IPS-NIHi11 (cell line): ENCODE measurements at places on chromosomes 12 and 14.

DNA sequence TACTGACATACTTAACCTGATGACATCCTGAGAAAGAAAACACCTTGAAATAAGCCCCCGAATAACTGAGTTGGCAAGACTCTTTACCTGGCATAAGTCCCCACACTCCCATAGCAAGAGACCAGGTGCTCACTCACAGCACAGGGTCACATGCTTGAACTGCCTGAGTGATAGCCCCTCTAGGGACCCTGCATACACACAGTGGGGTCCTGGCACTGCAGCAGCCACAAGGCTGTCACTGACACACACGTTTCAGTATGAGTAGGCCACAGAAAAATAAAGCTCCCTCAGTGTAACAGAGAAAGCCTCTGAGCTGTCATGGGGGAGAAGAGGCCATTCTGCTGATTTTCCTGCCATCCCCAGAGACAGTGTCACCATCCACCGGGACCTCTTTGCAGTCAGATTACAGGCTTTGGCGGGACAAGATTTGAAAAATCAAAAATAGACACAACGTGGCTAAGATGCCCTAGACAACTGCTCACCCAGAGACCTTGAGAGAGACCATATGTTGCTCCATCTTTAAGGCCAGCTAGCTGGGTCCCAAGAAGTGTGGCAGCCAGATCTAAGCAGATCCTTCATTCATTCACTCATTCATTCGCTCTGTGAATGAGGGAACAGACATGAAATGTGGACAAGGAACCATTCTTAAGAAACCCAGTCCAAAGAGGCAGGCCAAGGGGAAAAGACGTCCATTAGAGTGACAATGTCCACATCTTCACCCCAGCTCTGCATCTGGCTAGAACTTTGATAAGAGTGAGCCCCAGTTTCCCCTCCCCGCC, 1.6 kb downstream of the SCARB1 start:
- no peak for DNase-seq

DNA sequence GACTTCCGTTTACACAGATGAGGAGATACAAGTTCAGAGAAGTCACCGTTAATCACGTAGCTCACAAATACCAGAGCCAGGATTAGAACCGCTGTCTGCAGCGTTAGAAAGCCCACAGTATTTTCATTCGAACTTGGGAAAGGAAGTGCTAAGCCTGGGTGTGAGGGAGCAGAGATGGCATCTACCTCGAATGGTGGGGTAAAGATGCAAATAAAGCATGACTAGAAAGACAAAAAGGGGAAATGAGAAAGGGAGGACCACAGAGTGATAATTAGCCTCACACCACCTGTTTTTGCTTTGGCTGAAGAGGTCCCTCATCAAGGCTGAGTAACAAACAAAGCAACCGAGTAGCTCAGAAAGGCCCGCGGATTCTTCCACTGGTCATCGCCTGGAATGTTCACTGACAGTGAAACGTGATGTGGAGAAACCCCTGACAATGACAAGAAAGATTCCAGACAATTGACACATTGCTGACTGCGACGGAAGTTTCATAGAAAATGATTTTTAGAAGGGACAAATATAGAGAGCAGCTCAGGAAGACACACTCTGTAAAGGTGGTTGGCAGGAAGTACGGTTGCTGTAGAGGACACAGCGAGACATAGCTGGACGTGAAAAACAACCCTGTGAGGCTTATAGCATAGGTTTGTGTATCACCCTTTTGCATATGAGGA, 31.5 kb upstream of the BHLHE41 start:
- DNase-seq = no peak

DNA sequence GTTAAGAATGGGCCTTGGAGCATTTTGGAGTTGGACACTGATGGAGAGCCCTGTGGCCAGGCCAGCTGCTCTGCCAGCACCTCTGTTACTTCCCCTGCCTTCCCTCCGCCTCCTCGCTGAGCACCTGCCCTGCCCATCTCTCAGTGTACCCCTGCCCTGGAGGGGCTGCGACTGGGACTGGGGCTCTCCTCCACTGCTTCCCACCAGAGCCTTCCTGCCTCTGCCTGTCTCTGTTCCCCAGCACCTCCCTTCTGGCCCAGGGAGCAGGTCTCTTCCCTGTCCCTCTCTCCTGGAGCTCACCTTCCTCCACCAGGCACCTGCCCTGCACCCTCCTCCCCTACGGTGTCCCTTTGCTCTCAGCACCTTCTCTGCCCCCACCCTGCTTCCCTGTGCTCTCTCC, 62.1 kb downstream of the WDR20 start:
- DNase-seq = no peak

- DNase-seq = no peak
Measured at GRCh38 chr14:68544081-68544892, 248.6 kb downstream of the ZFP36L1 start.

DNA sequence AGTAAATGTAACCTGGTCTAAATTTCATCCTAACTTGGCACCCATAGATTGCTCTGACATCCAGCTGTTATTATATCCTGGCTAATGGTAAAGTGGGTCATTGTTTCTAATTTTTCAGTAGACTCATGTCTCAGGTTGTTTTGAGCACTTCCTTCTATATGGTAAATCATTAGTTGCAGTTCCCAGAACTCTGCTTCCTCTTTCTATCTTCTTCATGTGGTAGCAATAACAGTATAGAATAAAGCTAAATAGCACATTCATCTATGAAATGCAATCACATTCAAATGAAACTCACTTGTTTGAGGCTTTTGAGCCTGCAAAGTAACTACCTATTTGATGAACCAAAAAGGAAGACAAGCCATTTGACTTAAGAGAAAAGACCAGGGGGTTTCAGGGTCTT, 65.1 kb upstream of the GZMB start:
- DNase-seq = no peak

DNA sequence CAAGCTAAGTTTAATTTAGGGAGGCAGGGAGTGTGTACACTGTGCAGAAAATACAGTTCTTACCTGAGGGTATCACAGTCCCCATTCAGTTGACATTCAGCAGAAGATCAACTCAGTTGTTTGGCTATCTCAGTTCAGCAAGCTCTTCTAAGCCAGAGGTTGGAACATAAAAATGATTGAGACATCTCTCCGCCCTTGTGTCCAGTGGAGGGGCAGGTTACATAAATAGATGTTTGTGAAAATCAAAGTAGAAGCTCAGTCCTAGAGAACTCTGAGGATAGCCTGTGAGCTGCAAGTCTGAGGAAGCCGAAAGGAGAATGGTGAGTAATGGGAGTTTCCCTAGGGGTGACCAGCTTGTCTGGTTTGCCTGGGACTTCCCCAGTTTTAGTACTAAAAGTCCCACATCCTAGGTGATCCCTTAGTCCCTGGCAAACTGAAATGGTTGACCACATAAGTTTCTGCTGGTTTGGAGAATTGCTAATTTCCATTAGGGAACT, 251.4 kb upstream of the ATP2B1 start:
- no peak for DNase-seq

DNA sequence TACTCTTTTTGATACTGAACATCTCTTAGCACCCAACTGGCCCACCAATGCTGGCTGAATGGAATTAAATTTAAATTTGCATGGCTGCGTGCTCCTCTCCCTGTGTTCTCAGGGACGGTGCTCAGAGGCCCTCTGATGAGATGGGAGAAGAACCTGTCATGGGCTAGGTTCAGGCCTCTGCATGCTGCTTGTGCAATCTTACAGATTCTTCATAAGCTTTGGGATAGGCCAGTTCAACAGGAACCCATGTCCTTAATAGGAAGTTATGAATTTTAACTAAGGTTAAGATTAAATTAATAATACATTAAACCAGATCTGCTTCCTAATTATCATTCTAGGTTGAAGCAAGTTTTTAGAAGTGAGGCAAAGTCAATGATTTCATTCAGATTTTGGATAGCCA, 119.7 kb upstream of the LRIG3 start:
- DNase-seq = no peak

DNA sequence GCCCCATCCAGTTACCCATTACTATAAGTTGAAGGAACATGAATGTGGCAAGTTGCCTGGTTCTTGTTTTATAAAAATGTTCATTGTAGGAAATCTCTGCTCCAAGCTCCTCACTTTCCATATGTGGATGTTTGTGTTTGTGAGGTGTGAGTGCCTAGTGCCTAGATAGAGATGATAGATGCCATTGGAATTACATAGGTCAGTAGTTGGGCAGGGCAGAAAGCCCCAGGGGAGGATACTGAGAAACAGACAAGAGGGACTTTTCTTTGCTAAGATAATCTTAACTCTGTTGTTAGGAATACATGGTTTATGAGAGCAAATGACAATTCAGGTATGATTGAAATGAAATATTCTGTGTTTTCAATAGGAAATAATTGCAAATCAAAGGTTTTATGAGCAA, 226.3 kb upstream of the GRIP1 start:
- DNase-seq = no peak

DNA sequence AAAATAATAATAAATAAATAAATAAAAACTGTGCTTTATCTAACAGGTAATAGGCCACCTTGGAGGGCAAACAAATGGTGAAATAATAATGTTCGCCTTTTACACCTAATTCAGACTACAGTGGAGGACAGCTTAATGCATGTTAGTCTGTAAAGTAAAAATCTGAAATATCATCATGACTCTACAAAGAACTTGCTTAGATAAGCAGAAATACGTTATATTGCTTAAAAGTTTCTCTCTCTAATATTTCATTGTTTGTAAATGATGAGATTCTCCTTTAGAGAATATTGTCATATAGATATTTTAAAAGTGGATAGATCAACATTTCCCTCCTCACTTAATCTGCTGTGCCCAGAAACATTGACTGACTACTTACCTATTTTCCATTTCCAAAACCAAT, 98.7 kb upstream of the PDZRN4 start:
- DNase-seq = no peak

- no peak for DNase-seq
Measured at GRCh38 chr14:92443741-92444140, 69.8 kb upstream of the RIN3 start.

DNA sequence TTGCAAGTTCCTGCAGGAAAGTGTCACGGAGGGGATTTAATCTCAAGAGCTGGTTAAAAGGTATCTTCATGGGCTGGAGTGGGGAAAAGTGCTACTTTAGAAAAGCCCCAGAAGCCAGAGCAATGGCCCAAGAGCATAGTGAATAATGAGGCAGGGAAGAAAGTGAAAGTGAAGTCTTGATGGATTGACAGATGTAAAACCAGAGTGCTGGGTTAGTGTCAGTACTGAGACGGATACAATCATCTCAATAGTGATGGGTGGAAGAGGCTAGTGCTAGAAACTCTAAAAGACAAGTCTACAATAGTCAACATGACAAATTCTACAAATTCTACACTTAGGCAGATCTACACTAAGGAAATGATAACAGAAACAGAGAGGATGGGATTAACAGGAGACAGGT, 68.1 kb downstream of the CIT start:
- no peak for DNase-seq

DNA sequence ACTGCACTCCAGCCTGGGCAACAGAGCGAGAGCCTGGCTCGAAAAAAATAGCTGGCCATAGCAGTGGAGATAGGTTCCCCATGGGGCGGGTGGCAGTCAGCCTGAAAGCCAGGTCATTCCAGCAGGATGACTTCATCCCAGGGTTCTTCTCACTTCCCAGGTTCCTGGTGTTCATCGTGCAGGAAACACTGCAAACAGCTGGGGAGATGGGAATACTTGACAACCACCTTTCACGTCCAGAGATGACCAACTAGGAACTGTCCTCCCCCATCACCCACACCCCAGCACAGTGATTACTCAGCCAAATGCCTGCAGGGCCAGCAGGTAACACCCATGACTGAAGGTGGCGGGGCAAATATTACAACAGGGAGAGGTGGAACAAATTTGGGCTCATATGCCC, 1.7 kb downstream of the VSIG10 start:
- DNase-seq = peak; percentile 32

GRCh38 chr14:52402812-52403526, 88.9 kb downstream of the PTGER2 start:
- no peak for DNase-seq

DNA sequence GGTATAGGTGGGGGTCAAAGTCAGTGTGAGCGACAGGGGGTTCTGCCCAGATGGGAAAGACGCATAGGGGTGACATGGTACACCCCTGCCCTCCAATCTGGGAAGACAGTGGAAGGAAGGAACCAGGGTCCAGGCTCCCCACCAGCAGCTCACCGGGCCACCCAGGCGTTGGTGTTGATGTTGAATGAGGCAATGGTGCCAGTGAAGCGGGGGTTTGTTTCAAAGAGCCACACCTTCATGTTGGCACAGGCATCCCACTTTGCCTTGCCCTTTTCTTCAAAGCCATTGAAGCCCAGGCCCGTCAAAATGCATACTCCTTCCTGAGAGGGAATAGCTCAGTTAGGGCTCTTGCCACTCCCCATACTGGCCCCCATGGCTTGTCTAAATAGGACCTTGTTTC, 7.5 kb downstream of the EMG1 start:
- no peak for DNase-seq

DNA sequence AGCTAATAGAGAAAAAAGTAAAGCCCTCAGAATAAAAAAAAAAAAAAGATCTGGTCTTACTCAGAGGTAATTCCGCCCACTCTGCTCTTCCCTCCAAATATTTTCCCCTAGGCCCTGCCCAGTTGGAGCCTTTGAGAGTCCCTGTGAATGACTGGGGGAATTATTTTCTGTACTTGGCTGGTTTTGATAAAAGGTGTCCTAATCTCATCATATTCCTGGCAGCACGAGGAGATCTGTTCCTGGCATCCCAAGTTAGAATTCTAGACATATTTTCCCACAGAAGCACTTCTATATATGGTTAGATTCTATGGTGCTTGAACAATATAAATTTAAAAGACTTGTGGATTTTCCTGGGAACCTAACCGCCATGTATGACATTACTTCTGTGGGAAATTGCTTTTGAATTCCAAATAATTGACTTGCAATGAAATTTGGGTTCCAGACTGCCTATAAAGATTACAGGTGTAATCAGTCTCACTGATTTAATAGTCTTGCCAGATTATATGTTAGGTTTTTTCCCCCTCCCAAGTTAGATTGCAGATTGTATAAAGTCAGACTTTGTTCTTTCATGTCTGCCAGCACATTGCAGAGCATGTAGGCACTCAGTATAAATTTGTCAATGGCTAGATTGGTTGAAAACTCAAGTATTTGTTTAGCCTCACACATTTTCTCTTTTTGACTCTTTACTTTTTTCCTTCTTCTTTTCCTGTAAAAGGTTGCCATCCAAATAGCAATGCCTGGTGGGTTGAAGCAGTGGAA, 12.3 kb downstream of the GPX2 start:
- DNase-seq = no peak

- DNase-seq = no peak
Measured at GRCh38 chr14:89927186-89927865, 27.2 kb downstream of the EFCAB11 start.

- no peak for DNase-seq
Measured at GRCh38 chr14:65723348-65723747, 310.8 kb downstream of the FUT8 start.

DNA sequence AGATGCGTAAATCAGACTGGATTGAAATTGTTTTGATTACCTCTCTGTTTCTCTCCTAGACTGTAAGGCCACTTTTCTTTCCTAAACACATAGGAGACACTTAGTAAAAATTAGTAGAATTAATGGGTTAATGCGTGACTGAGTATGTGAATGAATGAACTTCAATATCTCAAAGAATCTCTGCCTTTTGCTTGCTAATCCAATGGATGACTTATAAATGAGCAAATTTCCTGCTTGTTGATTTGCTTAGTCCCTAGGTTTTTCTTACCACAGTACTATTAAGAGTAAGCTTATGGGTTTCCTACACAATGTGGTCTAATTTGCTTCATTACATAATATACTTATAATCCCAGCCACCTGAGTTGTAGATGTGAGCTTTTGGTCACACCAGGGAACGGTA, 164.1 kb downstream of the SRGAP1 start:
- no peak for DNase-seq

- no peak for DNase-seq
Measured at GRCh38 chr14:63551332-63551731, 8.2 kb upstream of the PPP2R5E start.
